H9 (cell line): ENCODE measurements at places on chromosomes 2 and 18. TPM values are rescaled to one million over a fixed set of nuclear protein-coding genes. Genes with fewer than 3 reads are reported as not detected.

GRCh38 chr2:89841476-89841840 is 1150.0 kb downstream of the RPIA start:
- DNase-seq: no peak

GRCh38 chr18:30694773-30695172 is 347.8 kb downstream of the DSC3 start:
- DNase-seq: no peak

STARD6 gene
- total RNA-seq: not detected in 2 replicates

- DNase-seq: no peak
These were observed 374.8 kb downstream of the EPHA4 start for GRCh38 chr2:221197225-221197856.

DNA sequence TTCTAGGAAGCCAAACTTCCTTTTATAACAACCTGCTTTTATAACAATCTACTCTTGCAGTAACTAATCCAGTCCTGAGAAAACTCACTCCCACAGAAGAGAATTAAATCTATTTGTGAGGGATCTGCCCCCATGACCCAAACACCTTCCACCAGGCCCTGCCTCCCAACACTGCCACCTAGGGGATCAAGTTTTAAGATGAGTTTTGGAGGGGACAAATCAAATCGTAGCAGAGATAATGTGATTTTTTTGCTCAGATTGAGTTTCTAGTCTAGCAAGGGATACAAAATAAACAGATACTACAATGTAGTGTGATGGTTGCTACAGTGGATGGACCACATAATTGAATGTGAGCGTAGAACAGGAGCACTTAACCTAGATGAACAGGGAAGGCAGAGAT is 52.2 kb downstream of the NCOA1 start:
- DNase-seq: no peak
